Dorsolateral prefrontal cortex (tissue), 122 donors: ENCODE measurements at places on chromosomes 4 and X.

GRCh38 chr4:188031751-188032150, 36.2 kb downstream of the ZFP42 start:
- DNase-seq = no peak

GRCh38 chrX:105752338-105752956, 69.9 kb upstream of the NRK start:
- no peak for DNase-seq

GRCh38 chr4:38747629-38748028, 35.2 kb downstream of the TLR10 start:
- DNase-seq = no peak

- no peak for DNase-seq
Measured at GRCh38 chr4:129926936-129927335, 831.0 kb downstream of the C4orf33 start.

- DNase-seq = no peak
Measured at GRCh38 chrX:17923546-17923945, 62.4 kb upstream of the RAI2 start.

GRCh38 chr4:180698550-180699195, 1544.5 kb upstream of the TENM3 start:
- no peak for DNase-seq

GRCh38 chr4:80180743-80181142, 16.6 kb upstream of the PRDM8 start:
- DNase-seq = no peak

DNA sequence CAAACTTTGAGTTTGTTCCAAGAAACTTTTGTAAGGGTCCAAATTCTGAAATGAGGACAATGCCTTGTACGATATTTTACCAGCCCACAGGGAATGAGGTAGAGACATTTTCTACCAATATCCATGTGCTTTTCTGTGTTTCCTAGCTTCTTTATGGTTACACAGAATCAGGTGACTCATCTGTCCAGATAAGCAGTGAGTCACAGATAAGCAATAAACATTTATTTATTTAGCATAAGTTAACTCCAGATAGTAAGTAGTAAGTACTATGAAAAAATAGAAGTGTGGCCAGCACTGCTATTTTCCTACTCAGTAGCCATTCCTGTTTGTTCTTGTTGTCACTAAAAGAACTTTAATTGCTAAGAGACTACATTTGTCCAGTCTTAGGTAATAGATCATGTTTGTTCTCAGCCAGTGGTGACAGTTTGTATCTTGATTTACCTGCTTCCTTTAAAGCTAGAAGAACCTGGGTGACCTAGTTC, 7.4 kb downstream of the AFF1 start:
- DNase-seq = no peak

- DNase-seq = no peak
Measured at GRCh38 chr4:128583753-128584712, 225.5 kb upstream of the JADE1 start.

DNA sequence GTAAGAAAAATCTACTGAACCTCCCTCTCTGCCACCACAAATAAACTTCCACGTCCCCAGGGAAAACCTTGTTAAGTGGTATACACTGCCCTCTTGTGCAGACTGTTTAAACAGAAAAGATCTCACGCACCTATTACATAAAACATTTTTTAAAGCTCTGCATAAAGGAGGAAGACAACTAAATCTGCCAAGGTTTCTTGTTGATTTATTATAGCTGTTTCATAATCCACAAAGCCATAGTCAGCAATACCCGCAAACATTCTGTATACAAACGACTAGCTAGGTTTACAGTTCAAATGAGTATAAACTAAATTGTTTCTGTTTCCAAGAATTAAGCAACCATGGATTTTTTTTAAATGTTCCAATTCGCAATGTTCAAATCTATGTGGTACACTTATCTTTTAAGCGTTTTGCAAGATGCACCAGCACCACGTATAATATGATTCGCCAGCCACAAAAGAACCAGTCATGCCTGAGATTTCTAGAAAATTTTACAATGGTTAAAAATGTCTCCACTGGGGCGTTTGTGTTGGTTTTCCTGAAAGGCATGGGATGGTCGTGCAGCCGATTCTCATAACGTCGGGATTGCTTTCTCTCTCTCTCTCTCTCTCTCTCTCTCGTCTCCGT, 164.6 kb downstream of the PRKX start:
- no peak for DNase-seq

- no peak for DNase-seq
Measured at GRCh38 chr4:1715002-1715758, 3.1 kb upstream of the SLBP start.

GRCh38 chr4:23015821-23016220, 323.1 kb downstream of the GBA3 start:
- DNase-seq = no peak

- DNase-seq = no peak
Measured at GRCh38 chr4:172411149-172411548, 597.9 kb downstream of the GALNTL6 start.

DNA sequence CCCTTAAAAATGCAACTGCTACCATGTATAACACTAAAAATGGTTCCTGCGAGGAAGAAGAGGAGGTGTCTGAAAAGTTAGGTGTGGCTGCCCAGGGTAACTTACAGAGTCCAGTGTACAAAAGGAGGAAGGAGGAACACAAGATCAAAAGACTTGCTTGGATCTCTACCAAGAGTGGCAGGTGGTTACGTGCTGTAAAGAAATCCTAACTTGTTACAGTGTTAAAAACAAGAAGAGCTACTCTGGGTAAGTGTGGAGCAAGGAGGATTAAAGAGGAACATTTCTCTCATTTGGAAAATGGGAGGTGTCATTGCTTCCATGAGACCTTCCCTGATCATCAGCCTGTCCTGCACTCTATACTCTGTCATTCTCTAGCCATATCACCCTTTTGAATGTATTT, 242.0 kb downstream of the PTTG2 start:
- DNase-seq = no peak

GRCh38 chr4:10640561-10641201, 43.9 kb downstream of the CLNK start:
- DNase-seq = no peak

- no peak for DNase-seq
Measured at GRCh38 chrX:50967736-50968135, 57.2 kb downstream of the BMP15 start.

DNA sequence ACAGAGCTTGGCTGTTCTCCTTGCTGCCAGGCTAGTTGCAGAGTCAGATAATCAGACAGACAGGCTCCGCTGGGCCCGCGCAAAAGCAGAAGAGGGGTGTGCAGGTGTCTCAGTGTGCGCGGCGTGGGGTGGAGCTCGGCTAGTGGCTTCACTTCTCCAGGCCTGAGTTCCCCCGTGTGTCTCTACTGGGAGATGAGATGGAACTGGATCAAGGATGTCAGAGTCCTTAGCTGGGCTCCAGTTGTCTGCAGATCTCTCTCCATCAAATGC, 21.1 kb downstream of the HTRA3 start:
- DNase-seq = no peak

- no peak for DNase-seq
Measured at GRCh38 chr4:14143892-14144291, 516.4 kb upstream of the BOD1L1 start.

- no peak for DNase-seq
Measured at GRCh38 chrX:129472116-129472515, 51.2 kb downstream of the SMARCA1 start.

DNA sequence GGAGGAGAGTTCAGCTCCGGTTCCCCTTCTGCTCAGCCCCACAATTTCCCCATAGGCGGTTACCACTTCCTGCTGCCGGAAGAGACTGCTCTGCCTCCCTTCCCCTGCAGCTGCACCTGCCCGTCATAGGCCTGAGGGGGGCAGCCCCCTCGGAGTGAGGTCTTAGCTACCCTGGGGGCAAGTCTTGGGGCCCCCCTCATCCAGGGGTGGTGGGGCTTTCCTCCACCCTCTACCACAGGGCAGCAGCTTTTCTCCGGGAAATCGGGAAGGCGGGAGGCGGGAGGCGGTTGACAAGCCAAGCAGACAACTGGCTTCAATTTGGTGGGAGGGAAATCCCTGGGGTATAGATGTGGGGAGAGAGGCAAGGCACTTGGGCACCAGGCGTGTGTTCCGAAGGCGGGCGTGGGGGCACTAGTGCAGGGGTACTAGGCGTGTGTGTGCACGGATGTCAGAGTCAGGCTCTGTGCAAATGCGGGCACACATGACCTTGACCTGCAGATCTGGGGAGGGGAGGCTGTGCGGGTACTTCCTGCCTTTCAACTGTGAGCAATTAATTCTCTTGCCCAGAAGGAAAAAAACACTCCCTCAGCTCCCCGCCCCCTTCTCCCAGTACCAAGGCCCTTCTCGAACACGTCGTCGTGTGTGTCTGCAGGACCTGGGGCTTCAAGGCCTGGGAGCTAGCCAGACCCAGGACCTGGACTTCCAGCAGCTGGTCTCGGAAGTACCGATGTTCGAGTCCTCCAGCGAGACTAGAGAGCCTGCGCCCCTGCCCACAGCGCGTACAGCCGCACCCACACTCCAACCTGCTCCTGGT, 1.0 kb upstream of the ARHGAP4 start:
- DNase-seq = no peak

GRCh38 chrX:132463411-132463810, 25.4 kb downstream of the MBNL3 start:
- DNase-seq = no peak

- DNase-seq = no peak
Measured at GRCh38 chr4:22408474-22408873, 107.4 kb downstream of the ADGRA3 start.

DNA sequence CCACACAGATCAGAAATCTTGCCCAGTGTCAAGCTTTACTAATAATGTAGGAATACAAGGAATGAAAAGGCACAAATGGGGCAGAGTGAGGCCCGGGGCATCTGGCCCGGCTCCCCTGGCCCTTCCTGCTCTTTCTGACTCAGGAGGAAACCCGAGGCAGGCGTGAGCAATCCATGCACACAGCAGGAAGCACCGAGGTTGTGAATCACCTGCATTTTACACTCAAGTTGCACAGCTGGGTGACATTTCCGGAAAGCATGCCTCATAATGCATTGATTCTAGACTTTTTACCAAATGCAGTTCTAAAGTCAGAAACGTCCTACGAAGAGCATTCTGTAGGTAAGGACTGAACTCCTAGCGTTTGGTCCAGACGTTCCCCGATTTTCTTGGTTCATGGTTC, 38.9 kb downstream of the PRIMPOL start:
- DNase-seq = no peak

DNA sequence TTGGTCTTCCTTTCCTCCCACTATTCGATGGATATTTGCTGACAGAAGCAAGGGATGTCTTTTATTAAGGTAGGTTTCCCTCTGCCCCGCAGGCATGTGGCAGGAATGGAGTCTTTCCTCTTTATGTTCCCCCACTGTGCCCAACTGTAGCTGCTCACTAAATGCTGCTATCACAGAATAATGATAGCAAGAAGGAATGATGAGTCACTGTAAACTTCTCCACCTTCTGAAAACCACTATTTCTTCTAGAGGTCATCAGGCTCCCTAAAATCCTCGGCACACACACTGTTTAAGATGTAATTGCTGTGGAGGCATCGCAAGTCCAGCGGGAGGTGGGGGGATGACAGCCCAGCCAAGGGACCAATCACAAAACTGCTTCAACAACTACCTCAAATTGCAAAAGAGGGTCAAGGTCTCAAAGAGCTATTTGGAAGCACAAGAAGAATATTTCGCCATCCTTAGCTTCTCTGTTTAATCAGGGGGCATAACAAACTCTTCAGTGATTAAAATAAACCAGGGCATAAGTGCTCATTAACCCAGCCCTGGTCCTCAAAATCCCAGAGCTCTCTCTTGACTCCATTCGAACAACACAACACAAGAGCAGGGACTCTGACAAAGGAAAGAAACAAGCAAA, 13.9 kb downstream of the QDPR start:
- no peak for DNase-seq

- DNase-seq = no peak
Measured at GRCh38 chr4:158444621-158445020, 77.1 kb upstream of the RXFP1 start.
